Colonic mucosa (tissue), 4 donors: ENCODE measurements at places on chromosomes 3 and 15.
A peak's percentile ranks its signal among the peaks of the same experiment; 100 is the strongest.

- H3K27me3 ChIP-seq: no peaks in the 10 kb centered on the region
- peak; percentile 43 for DNase-seq
- H3K4me3 ChIP-seq: peak within 1 kb of the TSS; percentile 77
- no peaks in the 10 kb centered on the region for H3K36me3 ChIP-seq
- H3K27ac ChIP-seq: no peak within 1 kb of the TSS
- no peaks in the 10 kb centered on the region for H3K4me1 ChIP-seq
Observed at GRCh38 chr3:183825456-183826161, at the start of gene MAP6D1. MAP6D1 (minus strand) TSS chr3:183825577; CDS start chr3:183825547, 30 bp downstream.

DNA sequence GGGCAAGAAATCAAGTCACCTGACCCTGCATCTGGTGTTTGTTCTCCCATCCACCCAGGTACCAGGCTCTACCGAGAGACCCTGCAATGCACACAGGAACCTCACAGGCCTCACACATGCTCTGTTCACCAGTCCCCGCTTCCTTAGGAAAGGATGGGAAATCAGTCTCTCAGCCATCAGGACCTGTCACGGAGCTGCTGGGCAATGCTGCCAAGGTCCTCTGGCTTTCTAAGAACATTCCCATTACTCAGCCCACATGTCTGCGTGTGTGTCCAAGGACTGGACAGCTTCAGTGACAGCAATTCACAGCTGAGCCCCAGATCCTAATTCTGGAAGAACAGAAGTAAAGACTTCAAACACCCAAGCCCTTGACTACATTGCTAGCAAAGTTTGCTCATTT is 6.5 kb upstream of the SRGAP3 start:
- H3K27ac ChIP-seq: no peak overlapping the region
- no peak for DNase-seq
- no peaks in the 10 kb centered on the region for H3K4me1 ChIP-seq
- no peaks in the 10 kb centered on the region for H3K27me3 ChIP-seq

- no peak for DNase-seq
- no peaks in the 10 kb centered on the region for H3K4me1 ChIP-seq
- no peaks in the 10 kb centered on the region for H3K27me3 ChIP-seq
- no peak overlapping the region for H3K27ac ChIP-seq
- H3K36me3 ChIP-seq: no peaks in the 10 kb centered on the region
Observed at GRCh38 chr3:110419096-110419495, 652.5 kb upstream of the NECTIN3 start.

DNA sequence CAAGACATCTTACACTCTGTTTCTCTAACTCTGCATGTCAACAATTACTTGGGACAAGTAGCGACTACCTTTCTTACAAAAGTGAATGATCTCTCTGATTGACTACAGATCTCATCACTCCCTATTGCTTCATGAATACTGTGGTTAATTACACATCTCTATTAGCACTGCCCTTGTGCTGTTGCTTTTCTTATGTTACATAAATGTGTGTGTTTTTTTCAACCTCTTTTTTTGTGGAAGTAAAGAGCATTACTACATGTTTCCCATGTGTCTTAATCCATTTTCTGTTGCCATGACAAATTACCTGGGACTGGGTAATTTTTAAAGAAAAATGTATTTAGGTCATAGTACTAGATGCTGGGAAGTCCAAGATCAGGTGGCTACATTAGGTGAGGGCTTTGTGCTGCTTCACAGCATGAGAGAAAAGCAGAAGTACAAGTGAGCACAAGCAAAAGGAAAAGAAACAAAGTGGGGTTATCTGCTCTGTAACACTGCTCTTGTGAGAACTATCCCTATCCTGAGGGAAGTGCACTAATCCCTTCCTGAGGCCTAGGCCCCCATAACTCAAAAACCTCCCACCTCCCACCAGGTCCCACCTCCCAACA is 298.2 kb upstream of the SATB1 start:
- no peaks in the 10 kb centered on the region for H3K4me1 ChIP-seq
- H3K36me3 ChIP-seq: no peaks in the 10 kb centered on the region
- DNase-seq: no peak
- no peak overlapping the region for H3K27ac ChIP-seq
- no peak overlapping the region for H3K4me3 ChIP-seq

DNA sequence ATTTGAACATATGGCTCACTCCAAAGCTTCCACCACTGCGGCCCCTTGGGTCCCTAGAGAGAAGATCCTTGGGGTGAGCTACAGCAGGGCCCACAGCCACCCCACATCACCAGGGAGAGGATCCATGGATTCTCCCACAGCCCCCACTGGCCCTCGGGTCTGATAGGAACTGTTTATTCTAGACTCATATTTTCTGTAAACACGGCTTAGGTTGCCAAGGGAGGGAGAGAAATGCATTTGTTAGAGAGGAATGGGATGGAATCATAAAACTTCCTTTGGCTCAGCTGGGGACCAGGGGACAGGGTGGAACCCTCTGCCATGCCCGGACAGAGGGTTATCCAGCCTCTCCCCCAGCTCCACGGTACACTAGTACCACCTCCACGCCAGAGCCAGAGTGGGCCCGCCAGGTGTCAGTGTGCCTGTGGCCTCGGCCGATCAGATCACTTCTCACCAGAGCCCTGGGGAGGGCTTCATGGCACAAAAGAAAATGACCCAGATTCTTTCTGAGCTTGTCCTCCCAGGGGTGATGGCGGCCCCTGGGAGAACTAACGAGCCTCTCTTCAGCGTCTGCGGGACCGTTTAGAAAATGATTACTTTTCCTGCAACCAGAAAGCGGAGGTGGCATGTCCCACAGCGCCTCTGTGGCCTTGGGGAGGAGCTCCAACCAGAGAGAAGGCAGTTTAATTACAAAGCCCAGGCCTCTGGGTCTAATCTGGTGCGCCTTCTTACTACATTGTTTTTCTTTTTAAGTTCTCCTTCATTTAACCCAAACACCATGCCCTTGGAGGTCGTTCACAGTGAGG is 33.7 kb downstream of the ADCY5 start:
- no peak overlapping the region for H3K27ac ChIP-seq
- no peak overlapping the region for H3K4me3 ChIP-seq
- no peaks in the 10 kb centered on the region for H3K4me1 ChIP-seq
- H3K27me3 ChIP-seq: no peaks in the 10 kb centered on the region
- H3K36me3 ChIP-seq: no peaks in the 10 kb centered on the region

DNA sequence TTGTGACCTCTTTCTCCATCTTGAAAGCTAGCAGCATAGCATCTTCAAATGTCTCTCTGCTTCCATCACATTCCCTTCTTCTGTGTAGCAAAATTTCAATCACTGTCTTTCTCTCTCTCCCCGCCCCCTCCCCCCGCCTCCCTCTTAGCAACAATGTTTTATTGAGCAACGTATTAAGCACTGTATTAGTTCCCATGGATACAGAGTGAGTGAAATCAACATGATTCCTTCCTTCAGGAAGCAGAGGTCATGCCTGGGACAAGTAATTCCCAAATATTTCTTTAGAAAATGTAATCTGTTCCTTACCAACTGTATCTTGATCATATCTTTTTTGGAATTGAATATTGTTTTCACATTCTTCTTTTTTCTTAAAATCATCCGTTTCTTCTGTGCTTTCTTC is 373.7 kb upstream of the NECTIN3 start:
- no peaks in the 10 kb centered on the region for H3K4me1 ChIP-seq
- no peak for DNase-seq
- H3K36me3 ChIP-seq: no peaks in the 10 kb centered on the region
- no peaks in the 10 kb centered on the region for H3K27me3 ChIP-seq
- no peak overlapping the region for H3K4me3 ChIP-seq

DNA sequence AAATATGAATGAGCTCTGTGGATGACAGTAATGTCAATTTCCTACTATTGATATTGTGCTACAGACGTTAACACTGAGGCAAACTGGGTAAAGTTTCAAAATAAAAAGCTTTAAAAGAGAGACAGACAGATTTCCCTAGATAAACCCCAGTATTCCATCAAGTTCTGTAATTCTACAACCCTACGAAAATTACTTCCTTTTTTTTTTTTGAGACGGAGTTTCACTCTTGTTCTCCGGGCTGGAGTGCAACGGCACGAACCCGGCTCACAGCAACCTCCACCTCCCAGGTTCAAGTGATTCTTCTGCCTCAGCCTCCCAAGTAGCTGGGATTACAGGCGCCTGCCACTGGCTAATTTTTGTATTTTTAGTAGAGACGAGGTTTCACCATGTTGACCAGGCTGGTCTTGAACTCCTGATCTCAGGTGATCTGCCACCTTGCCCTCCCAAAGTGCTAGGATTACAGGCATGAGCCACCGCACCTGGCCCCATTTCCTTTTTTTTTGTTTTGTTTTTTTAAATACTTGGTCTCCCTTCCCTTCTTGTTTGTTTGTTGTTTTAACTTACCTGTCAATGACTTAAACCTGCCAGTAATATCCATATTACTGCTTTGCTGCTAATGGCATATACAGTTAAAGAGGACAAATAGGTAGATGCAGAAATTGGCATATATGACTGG is 57.2 kb downstream of the CBLB start:
- H3K27me3 ChIP-seq: no peaks in the 10 kb centered on the region
- no peak overlapping the region for H3K27ac ChIP-seq
- H3K4me3 ChIP-seq: no peak overlapping the region
- H3K4me1 ChIP-seq: peaks cover 3% of the 10 kb centered on the region

DNA sequence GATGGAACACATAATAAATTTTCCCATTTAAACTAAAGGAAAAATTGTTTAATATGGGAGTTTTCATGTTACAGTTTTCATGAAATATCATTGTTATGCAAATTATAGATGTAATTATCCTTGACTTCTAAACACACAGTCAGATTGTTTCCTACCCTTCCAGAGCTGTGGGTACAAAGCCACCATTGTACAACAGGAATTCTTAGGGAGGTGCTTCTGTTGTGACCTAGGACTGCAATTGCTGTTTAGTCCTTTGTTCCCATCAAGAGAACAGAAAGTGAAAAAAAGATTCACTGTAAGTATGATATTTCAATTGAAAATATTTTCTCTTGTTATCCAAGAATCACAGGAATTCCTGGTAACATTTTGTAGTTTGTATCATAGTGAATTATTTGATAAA is 455.3 kb upstream of the NAALADL2 start:
- H3K36me3 ChIP-seq: no peaks in the 10 kb centered on the region
- no peaks in the 10 kb centered on the region for H3K4me1 ChIP-seq
- no peak overlapping the region for H3K27ac ChIP-seq
- H3K4me3 ChIP-seq: no peak overlapping the region
- no peak for DNase-seq

DNA sequence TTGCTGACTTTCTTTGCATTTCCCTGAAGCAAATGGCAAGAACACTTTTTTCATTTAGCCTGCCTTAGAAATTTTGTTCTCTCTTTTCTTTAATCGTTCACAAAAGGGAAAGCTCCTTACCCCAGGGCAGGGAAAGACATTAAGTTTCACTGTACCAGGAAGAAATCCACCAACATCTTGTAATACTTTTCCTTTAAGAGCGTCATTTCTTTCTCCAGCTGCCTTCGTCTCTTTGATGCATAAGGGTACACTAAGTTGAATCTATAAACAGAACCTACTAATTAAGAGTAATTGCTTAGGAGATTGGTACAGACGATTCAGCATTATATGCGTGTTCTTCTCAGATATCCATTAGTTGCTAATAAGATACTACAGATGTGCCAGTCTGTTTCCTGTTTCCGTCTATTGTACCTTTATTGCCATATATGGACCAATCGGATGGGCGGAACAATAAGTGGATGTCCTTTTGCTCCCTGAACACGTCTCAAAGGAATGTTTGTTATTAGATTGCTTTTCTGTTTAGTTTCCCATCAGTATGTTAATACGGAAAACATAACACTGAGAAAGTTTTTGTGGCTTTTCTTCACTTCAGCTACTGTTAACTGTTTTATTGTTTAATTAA is 276.7 kb upstream of the RARB start:
- no peaks in the 10 kb centered on the region for H3K4me1 ChIP-seq
- no peak for DNase-seq
- no peaks in the 10 kb centered on the region for H3K36me3 ChIP-seq
- no peak overlapping the region for H3K4me3 ChIP-seq
- H3K27ac ChIP-seq: no peak overlapping the region
- H3K27me3 ChIP-seq: no peaks in the 10 kb centered on the region

DNA sequence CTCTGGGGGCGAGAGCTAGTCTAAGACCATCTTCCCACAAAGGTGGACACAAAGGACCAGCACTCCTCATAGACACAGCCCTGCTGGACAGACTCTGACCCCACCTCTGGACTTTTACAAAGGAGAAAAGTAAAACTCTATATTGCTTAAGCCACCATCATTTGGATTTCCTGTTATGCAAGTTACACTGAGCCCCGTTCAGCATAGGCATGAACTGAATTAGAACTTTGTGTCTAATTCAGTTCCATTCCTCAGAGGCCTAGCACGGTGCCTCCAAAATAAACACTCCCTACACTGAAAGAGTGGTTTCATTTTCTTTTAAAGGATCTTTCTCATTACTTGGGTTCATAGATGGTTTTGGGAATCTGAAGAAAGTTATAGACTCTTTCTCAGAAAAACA is 79.2 kb upstream of the OCA2 start:
- no peak overlapping the region for H3K4me3 ChIP-seq
- H3K4me1 ChIP-seq: peaks cover 4% of the 10 kb centered on the region
- no peak overlapping the region for H3K27ac ChIP-seq

- H3K27ac ChIP-seq: no peak overlapping the region
- no peak for DNase-seq
- H3K36me3 ChIP-seq: no peaks in the 10 kb centered on the region
- no peaks in the 10 kb centered on the region for H3K27me3 ChIP-seq
Observed at GRCh38 chr3:55322638-55323037, 164.5 kb downstream of the WNT5A start.

DNA sequence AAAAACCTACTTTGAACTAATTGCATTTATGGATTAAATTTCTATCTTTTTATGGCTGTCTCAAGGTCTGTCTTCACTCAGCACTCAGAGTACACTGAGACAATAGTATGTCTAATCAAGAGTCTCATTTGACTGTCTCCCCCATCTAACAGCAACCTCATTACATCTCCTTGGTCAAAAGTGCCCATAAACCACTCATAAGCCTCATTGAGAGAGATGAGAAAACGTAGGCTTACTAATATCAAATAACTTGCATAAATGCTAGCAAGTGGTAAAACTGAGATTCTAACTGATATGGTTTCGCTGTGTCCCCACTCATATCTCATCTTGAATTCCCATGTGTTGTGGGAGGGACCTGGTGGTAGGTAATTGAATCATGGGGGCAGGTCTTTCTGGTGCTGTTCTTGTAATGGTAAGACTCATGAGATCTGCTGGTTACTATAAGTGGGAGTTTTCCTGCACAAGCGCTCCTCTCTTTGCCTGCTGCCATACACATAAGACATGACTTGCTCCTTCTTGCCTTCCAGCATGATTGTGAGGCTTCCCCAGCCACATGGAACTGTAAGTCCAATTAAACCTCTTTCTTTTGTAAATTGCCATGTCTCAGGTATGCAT is 113.9 kb downstream of the TFDP2 start:
- no peak overlapping the region for H3K4me3 ChIP-seq
- H3K27me3 ChIP-seq: no peaks in the 10 kb centered on the region
- DNase-seq: no peak

GRCh38 chr3:78761126-78761525 is 1006.7 kb downstream of the ROBO1 start:
- H3K4me1 ChIP-seq: no peaks in the 10 kb centered on the region
- no peak overlapping the region for H3K4me3 ChIP-seq
- H3K27ac ChIP-seq: no peak overlapping the region

GRCh38 chr3:149701206-149701976 is 43.6 kb upstream of the WWTR1 start:
- no peak for DNase-seq
- H3K4me1 ChIP-seq: no peaks in the 10 kb centered on the region
- H3K4me3 ChIP-seq: no peak overlapping the region
- H3K27me3 ChIP-seq: no peaks in the 10 kb centered on the region
- H3K36me3 ChIP-seq: no peaks in the 10 kb centered on the region
